ENCODE measurements at places on chromosomes 5 and 9.

DNA sequence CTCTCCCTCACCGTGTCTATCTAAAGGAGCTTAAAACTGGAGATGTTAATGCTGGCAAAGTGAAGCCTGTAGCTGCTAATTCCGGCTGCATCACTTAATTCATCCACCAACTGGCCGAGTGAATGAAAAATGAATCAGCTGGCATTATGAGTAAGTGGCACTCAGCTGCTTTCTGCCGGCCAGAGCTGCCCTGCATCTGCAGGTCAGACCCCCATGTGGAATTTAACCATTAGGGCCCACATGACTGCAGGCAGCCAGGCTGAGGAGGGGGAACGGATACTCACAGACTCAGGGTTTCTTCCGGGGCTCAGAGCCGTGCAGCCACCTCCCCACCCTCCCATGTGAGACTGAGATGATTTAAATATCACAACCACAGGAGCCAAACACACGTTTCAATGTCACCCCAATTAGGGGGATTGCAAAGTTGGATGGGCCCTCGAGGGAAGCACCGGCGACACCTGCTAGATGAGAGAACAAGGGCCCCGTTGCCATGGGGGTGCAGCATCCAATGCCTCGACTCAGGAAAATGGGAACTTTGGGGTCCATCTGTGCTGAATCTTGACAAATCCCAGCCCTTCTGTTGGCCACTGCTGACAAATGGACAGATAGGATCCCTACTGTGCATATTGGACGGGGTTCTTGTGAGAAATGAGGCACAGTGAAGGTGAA is 115.6 kb upstream of the ALDH1B1 start:
- DNase-seq, result no peak

- DNase-seq, result no peak
These were observed 274.5 kb downstream of the PRR16 start for GRCh38 chr5:120738568-120738967.

GRCh38 chr5:69083412-69083811 is 10.4 kb upstream of the SLC30A5 start:
- no peak for DNase-seq

GRCh38 chr9:36158917-36159316 is 10.3 kb upstream of the CCIN start:
- DNase-seq, result no peak

DNA sequence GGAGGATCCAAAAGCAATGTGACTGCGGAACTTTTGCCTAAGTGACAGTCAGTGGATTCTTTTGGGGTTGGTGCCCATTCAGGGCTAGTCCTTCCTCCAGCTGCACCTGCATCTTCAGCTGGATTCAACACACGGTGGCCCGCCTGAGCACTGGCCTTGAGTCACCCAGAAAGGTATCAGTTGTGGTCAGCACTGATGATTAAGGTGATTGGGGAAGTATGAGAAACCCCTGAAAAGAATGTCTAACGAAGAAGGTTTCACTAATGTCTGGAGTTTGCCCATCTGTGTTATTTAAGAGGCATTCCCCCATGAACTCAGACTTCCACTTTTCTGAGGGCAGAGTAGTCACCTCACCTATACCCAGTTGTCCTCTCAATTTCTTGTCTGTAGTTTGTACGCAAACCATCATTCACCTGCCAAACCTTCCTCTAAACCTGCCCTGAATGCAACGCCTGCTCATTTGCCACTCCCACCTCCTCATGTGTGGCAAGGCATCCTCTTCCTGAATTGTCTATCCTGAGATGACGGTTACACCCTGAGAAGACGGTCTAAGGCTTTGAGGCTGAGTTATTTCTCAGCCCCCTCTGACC is 27.2 kb downstream of the CSF2 start:
- DNase-seq, result peak; percentile 62

- DNase-seq, result no peak
These were observed 258.7 kb downstream of the SPATA31D1 start for GRCh38 chr9:82247318-82247717.

DNA sequence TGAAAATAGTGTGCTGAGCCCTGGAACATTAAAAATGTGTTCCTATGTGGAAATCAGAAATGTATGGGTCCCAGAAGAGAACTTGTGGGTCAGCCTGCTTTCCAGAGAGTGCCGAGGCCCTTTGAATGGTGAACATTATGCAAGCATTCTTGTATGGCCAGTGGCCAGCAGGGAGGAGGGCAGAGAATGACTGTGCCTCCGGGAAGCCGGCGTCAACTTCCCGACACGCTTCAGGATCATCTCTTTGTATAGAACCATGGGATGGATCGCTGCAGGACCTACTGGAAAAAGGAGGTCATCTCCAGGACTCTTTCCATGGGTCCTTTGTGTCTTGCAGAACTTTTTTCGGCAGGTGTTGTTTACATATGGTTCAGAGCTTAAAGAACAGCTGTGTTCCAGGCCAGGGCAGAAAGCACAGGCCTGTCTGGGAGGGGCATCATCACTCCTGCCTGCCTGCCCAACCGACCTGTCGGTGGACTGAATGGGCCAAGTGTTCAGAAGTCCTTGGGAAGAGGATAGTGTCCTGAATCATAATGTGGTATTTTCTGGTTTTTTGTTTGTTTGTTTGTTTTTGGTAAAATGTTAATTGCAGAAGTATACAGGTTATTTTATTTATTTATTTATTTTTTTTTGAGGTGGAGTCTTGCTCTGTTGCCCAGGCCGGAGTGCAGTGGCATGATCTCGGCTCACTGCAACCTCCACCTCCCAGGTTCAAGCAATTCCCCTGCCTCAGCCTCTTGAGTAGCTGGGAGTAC is 9.0 kb downstream of the PRRC2B start:
- DNase-seq, result no peak

- DNase-seq, result no peak
These were observed 33.3 kb downstream of the DMRT2 start for GRCh38 chr9:1083325-1083913.

DNA sequence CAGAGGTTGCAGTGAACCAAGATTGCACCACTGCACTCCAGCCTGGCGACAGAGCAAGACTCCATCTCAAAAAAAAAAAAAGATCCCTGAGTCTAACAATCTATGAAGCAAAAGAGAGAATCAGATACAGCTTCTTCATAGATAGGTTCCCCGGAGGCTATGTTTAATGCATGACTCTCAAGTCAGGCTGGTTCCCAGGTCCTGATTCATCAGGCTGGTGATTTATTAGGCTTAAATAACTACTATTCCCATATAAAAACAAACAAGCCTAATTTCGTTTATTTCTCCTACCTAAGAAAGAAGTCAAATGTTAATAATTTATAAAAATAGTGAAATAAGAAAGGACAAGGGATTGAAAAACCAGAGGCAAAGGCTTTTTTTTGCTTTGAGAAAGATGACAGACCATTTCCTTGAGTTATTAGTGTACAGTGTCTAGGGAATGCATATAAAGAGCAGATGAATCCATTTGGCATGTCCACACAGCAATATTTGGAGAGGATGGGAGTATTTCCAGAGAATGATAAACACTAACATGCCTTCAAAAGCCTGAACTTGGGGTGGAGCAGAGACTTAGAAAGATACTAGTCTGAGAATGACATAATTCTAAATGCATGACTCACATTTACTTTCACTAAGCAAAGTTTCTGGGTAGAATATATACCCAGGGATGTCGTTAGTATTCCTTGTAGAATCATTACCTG is 115.3 kb downstream of the NREP start:
- DNase-seq, result no peak

DNA sequence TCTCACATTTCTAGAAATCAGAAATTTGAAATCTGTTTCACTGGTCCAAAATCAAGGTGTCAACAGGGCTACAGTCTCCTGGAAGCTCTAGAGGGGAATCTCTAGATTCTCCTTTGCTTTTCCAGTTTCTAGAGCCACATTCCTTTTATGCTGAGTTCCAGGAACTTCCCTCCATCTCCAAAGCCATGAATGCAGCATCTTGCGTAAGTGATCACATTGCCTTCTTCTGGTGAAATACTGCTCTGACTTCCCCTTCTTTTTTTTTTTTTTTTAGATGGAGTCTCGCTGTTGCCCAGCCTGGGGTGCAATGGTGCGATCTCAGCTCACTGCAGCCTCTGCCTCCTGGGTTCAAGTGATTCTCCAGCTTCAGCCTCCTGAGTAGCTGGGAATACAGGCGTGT is 23.8 kb downstream of the GDA start:
- DNase-seq, result no peak

DNA sequence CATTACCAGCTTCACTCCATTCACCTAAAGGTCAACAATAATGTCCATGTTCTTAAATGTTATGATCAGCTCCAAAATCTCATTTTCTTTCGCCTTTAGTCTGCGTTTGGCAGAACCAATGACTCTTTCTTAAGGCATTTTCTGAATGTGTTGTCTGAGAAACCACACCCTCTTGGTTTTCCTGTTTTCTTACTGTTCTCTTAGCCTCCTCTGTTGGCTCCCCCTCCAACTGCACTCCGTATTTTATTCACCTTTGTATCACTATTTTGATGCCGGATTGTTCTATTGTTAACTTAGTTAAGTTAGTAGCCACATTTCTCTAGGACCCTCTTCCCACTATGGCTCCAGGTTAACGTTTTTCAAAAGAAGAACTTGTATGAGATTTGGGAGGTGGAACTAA is 185.6 kb downstream of the DMAC1 start:
- peak; percentile 7 for DNase-seq

DNA sequence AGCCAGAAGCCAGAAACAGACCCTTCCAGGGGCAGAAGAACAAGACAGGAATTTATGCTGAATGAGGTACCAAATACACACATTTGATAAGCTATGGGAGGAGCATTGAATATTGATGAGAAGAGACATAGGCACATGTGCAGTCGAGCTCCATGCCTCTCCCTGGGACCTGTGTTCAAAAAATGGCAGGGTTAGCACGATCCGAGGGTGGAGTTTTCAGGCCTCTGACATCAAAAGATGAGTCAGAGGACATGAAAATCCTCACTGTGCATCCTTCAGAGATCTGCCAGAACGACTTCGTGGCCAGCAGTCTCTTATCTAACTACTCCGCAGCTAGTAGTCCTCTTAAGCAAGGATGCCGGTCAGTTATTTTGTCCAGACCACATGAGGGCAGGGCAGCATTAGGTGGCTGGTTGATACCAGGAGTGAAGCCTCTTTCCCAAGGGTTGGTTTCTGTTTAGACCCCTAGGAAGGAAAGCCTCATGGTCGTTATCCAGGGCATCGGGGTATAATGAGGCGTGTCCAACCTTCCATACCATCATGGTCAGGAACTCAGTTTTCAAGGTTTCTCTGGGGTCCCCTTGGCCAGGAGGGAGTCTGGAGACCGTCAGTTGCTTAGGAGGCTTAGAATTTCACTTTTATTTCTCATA is 11.6 kb upstream of the CMBL start:
- DNase-seq, result no peak

DNA sequence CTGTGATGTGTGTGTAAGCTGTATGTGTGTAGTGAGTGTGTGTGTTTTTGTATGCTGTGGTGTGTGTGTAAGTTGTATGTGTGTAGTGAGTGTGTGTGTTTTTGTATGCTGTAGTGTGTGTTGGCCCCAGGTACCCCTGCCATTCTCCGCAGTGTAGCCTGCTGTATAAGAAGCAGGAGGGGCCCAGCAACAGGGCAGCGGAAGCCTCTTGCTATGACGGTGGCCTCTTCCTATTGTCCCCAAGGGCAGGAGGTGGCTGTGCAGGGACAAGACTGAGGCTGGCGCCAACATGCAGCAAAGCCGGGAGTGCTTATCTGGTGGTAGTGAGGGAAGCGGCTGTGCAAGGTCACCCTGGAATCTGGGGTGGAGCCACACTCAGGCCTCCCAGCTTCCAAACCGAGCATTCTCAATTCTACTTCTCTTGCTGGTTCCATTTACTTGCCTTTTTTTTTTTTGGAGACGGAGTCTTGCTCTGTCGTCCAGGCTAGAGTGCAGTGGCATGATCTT is 5.1 kb downstream of the SPAAR start:
- DNase-seq, result no peak

DNA sequence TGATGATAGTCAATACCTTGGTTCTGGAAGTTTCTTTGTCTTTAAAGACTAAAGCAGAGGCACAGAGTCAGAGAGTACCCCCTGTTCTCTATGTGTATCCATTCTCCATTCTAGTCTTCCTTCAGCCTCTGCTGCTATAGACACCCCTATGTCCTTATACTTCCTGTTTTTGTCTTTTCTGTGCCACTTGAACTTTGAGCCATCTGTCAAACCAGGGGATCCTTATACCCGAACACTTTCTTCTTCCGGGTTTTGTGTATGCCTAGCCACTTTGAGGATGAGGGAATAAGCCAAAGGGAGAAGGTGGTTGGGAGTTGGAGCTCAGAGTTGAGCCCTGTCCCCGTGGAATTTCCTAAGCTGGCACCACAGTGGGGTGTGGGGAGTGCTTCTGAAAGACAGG is 61.1 kb upstream of the IL6ST start:
- DNase-seq, result no peak

- DNase-seq, result no peak
These were observed 810.2 kb downstream of the EFNA5 start for GRCh38 chr5:106860398-106861044.

DNA sequence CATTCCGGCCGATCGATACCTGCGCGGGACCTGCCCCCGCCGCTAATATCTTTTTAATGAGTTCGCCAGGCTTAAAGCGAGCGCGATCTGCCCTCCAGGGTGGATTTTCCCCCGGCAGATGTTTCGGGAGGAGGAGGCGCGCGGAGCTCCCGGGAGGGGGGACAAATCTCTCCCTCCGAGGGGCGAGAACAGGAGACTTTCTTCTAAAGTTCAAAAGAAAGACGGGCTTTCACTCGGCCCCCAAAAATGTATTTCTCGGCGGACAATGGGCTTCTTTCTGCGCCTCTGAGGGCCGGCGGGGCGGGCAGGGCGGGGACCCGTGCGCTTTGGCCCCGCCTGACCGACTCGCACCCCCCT is 4.1 kb upstream of the PRDM12 start:
- no peak for DNase-seq

DNA sequence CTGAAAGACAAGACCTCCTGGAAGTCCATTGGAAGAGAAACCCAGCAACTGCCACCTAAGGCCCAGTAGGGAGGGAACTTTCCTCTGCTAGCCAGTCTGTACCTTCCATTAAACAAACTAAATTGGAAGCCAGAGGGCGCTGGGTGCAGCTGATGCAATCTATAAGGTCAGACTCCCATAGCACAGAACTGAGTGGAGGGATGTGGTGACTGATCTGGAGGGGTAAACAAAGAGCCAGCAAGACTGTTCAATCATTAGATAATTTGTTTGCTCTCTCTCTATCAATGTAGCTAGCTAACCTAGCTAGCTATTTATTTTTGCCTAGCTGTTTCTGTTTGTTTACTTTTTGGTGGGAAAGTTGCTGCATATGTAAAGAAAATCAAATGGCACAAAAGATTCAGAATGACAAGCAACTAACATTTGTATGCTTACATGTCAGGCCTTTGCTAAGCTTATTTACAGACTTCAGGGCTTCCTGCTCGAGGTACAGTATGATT is 291.8 kb upstream of the DAB2 start:
- DNase-seq, result peak; percentile 60

GRCh38 chr5:171823269-171823668 is 37.7 kb downstream of the SMIM23 start:
- DNase-seq, result no peak
